Heart right ventricle (tissue), 16 donors: ENCODE measurements at places on chromosomes 3 and 15. TPM values are rescaled to one million over a fixed set of nuclear protein-coding genes. Genes with fewer than 3 reads are reported as not detected.

The DLL4 gene
- 21.0 TPM for total RNA-seq

The GOLGA8R gene
- 5.0 TPM for total RNA-seq

The NRROS gene
- total RNA-seq, result 1.8 TPM

GRCh38 chr15:65303687-65304380, 643 bp upstream of the RNU5B-1 start:
- peak; percentile 18 for DNase-seq

GRCh38 chr3:72128921-72129320, 344.0 kb upstream of the PROK2 start:
- DNase-seq, result no peak

GRCh38 chr15:52078876-52079700, 33.5 kb downstream of the BCL2L10 start:
- DNase-seq, result peak; percentile 83

- DNase-seq, result no peak
Measured at GRCh38 chr3:175702956-175703355, 843.8 kb downstream of the NAALADL2 start.

DNA sequence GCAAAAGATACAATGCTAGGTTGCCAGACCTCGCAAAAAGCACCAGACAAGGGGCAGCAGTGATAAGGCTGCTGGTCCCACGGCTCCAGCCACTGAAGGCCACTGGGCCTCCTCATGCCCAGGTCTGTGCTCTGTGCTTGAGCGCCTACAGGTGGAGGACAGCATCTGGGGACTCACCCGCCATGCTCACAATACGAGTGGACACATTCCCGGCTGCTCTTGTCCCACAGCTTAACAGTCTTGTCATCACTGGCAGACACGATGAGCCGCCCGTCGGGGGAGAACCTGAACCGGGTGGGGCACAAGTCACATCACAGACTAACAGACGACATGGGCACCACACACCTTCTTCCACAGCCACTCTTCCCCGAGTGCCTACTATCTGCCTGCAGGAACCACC, 7.4 kb downstream of the POC1A start:
- no peak for DNase-seq

DNA sequence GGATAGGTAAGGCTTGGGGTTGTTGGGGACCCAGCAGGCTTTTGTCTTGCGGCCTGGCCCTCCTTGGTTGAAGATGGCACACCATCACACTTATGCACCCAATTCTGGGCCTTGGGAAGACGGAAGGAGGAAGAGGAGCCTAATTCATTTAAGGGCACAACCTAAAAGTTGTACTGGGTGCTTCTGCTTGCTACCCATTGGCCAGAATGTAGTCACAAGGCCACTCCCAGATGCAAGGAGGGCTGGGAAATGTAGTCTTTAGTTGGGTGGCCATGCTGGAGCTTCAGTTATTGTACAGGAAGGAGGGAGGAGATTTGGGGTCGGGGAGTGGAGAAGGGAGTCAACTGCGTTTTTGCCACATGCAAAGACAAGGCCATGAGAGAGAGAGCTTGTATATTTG, 109.2 kb downstream of the TMEM266 start:
- DNase-seq, result no peak

The NIT2 gene
- total RNA-seq, result 44.7 TPM

DNA sequence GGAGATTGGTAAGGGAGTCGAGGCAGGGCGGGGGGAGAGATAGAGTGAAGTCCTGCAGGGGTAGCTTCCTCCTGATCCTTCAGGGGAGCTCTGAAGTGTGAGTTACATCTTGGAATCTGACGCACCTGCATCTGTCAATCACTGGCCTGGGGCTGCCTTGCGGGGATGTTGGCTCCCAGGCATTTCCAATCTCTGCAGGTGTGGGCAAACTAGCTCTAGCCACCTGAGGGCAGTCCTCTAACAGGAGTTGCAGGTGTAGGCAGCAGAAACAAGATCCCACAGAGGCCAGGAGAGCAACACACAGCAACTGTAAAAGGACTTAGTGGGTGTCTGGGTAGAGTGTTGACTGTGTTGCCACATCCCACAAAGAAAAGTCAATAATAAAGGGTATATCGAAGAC, 63.6 kb downstream of the ZNF621 start:
- no peak for DNase-seq

The FXR1 gene
- 229 TPM for total RNA-seq

DNA sequence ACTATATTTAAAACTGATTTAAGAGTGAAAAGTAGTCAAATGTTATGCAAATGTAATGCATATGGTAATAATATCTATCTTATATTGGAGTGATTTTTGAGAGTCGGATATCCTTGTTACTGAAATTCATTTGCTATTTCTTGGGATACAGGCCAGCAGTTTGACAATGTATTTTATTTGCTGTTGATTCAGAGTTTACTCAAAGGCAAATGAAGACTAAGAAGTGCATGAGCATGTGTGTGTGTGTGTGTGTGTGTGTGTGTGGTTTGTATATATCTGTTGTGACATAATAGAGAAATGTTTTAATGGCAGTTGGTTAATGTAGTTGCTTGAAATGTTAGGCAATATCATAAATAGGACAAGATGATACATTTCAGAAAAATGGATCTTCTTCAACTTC, 39.0 kb downstream of the UNC13C start:
- DNase-seq, result no peak

The PPIP5K1 gene
- 13.5 TPM for total RNA-seq

The DGKG gene
- 14.6 TPM for total RNA-seq

The P2RY14 gene
- total RNA-seq, result 1.8 TPM

DNA sequence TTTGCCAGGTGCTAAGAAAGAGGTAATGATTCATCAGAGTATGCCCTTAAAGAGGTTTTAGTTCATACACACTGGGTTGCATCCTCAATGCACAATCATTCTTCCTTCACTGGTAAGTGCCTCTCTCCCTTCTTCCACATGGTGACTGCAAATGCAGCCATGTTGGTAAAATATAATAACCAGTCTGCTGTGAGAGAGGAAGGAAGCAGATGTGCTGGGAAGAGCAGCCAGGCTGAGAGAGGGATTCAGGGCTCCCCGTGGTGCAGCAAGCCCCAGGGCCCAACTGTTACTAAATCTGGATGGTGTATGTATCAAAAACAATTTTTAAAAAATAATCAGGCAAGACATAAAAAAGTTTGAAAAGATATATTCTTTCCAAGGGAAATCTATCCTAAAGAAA, 498.1 kb downstream of the MAGI1 start:
- no peak for DNase-seq

The MUC13 gene
- not detected for total RNA-seq

GRCh38 chr3:94071713-94072284, 8.9 kb downstream of the NSUN3 start:
- no peak for DNase-seq

GRCh38 chr3:197355713-197356112, 57.3 kb upstream of the DLG1 start:
- no peak for DNase-seq

The PLSCR5 gene
- not detected for total RNA-seq

DNA sequence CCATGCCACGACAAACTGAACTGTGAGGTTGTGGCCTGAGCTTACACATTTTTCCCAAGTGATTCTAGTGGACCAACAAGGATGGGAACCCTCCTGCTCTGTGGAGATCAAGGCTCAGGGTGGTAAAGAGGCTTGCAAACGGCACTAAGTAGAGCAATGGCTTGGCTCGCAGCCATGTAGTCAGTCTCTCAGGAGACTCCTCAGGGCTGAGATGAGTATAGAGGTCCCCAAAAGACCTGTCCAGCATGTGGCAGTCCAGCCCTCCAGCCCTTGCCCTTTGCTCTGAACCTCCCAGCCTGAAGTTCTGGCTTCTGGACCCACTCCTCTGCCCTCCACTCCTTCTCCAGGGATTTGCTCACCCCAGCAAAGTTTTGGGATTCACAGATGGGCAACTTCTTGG, 8.3 kb upstream of the CAMP start:
- DNase-seq, result peak; percentile 9

GRCh38 chr15:33730815-33731214, 237.5 kb upstream of the CHRM5 start:
- no peak for DNase-seq

The CILP gene
- 5.7 TPM for total RNA-seq

DNA sequence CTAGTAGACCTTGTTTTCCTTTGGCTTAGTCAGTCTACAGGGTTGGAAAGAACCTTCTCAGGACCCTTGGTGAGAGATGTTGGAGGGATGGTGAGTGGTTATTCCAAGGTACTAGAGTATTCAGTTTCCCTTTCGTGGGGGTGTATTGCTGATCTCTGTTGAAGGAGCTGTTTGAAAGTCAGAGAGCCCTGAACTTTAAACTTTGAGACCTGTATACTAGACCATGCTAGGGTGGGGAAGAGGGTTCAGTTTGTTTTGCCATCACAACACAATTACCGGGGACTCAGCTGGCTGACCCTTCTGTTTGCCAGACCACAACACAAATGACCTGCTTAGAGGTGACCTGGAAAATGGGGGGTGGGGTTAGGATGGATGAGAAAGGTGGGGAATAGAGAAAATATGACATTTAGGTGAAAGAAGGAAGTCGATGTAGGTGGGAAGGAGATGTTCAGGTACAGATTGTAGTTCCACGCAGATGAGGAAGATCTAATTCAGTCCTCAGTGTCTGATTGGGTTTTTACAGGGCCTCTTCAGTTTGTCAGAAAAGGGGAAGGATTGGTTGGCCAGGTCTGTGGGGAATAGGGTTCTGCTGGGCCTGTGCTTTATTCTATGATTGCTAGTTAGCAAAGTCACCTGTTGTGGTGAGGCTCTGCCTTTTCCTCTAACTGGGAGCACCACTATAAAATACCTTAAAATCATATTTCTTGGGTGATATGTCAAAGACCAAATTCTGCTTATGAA, 6.8 kb downstream of the UBE2E2 start:
- no peak for DNase-seq

The HTR3E gene
- total RNA-seq, result not detected

DNA sequence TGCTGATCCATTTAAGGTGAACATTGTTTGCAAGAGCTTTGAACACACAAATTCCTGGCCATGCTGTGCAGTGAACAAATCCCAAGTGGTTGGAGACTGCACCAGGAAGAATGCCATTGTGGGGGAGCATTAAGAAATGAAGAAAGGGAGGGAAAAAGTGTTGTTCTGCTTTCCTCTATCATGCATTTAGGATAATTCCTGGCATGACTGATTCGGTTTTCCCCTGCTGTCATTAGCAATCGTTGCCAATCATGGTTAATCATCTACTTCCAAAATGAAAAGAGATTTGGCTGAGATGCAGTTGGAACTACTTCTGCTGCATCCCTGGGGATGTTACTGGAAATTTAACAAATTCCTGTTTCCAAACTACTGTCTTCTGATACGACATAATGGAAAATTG, 73.7 kb upstream of the ZPLD1 start:
- DNase-seq, result no peak

DNA sequence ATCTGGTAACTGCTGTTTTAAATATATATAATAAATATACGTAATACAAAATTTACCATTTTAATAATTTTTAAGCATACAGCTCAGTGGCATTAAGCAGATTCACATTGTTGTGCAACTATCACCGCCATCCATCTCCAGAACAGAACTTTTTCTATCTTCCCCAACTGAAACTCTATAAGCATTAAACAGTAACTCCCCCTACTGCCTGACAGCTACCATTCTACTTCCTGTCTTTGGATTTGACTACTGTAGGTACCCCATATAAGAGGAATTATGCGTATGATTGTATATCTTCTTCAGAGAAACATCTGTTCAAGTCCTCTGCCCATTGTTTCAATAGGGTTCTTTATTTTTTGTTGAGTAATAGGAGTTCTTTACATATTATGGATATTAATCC, 36.8 kb downstream of the EID1 start:
- no peak for DNase-seq

DNA sequence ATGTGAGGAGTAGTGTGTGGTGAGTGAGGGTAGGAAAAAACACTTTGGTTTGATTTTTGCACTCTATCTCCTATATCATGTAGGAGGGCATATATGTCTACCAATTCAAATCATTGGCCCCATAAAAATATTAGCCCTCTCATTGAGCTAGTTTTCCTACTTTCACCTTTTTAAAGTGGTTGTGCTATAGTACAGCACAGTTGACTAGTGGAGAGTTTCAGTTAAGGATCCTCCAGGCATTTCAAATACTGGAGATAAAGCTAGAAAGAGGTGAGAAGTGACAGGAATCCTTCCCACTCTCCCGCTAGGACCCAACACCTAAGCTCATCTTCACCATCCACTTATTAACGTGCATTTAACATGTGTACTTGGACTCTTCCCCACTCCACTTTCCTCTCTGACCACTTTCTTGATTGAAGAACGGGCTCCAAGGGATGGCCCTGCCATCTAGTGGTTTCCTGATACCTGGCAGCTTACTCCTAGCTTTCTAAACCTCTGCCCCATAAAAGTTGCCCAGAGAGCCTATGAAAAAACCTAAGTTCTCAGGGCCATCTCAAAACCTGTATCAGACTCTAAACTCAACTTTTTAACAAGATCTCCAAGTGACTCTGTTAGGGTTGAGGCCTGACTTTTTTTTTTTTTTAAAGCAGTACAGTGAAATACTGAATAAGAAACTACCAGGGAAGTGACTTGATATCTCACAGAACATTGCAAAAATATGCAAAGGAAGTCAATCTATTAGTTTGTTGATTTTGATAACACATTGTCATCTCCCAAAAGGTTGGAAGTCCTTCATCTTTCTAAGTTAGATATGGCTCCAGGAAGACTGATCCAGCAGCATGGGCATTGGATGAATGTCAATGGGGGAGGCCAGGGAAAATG, 17.9 kb downstream of the IL12A start:
- no peak for DNase-seq

The DZIP1L gene
- total RNA-seq, result 4.2 TPM

GRCh38 chr3:131795390-131796090, 239.3 kb downstream of the CPNE4 start:
- peak; percentile 8 for DNase-seq

- DNase-seq, result no peak
Measured at GRCh38 chr3:13172644-13173013, 99.4 kb upstream of the IQSEC1 start.

GRCh38 chr15:40567111-40567510, 2.0 kb upstream of the RPUSD2 start:
- no peak for DNase-seq

DNA sequence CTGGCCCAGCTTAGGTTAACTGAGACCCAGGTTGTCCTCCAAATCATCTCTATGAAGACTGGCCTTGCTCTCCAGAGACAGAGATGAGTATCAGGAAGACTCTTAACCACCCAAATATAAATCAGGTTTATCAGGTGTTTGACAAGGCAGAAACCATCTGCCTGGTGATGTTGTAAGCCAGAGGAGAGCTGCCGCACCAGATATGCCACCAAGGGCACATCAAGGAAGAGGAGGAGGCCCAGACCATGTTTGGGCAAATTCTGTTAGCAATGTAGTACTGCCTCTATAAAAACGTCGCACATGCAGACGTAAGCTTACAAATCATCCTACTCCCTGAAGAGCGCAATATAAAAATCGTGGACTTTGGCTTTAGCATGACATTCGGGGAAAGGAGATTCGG, 21.0 kb upstream of the RPL32 start:
- DNase-seq, result no peak

The ADCY5 gene
- 117 TPM for total RNA-seq

- no peak for DNase-seq
Measured at GRCh38 chr15:50126072-50126471, 7.0 kb upstream of the ATP8B4 start.

The FGD5 gene
- 23.4 TPM for total RNA-seq

The C3orf49 gene
- not detected for total RNA-seq

- no peak for DNase-seq
Measured at GRCh38 chr3:69292959-69293574, 92.8 kb downstream of the FRMD4B start.
